ENCODE measurements at places on chromosomes 5 and 9.

DNA sequence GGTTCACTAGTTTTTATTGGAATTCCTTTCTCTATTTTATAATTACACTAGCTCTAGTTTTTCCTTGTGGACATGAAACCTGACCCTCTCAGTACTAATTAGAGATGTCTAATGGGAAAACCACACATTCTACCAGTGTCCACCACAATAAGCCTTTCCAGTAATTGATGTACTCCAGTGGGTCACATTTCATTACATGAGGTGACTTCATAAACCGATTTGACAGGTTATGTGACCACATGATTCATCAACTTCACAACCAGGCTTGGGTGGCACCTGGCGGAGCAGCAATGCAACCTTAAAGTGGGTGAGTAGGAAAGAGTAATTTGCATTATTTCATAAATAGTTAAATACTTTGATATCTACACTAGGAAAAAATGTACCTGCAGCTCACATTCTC is 284.2 kb upstream of the ADAMTS16 start:
- DNase-seq = no peak

DNA sequence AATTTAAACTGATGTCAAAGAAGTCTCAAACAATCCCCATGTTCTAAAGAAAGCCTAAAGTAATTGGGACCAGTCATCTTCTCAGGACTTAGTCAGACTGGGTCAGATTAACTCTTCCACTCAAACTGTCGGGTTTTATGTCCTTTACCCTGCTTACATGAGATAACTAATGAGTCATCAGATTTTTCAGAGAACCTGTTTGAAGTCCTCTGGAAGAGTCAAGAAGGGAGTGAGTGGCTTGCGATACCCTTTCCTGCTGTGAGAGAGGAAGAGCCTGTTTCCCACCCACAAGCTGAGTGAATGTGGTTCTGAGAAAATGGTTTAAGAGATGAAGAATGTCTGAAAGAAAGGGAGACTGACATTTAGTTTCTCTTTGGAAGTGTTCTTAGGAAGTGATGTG is 1866.7 kb upstream of the C9orf72 start:
- DNase-seq = no peak

- no peak for DNase-seq
These were observed 40.3 kb upstream of the SLC12A7 start for GRCh38 chr5:1152156-1152555.

DNA sequence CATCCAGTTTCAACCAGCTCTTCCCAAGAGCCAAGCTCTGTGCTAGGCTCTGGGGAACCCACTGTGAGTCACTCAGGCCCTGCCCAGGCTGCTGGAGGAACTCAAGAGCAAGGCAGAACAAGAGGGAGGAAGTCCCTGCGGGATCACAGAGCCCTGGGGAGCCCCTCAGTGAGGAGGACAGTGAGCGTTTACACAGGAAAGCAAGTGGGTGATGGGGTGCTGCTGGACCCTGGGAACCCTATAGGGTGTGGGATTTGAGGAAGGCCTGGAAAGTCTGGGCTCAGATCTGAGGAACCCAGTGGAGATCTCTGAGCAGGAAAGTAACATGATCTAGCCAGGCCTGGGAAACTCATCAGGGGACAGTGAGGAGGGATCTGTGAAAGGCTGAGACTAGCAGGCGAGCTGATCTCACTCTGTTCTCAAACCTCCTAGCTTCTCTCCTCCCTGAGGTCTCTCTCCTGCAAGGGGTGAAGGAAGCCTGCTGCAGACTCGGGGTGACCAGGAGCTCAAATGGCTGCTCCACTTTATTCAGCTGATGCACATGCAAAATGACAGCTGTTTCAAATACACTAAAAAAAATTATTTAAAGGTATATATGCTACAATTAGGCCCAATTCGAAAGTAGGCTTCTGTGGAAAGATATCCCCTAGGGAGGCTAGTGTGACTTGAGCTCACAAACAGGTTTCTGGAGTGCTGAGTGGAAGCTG is 70.0 kb downstream of the SHB start:
- no peak for DNase-seq
